Mammary epithelial cell (primary cell): ENCODE measurements at places on chromosomes 2 and 18. TPM values are rescaled to one million over a fixed set of nuclear protein-coding genes. Genes with fewer than 3 reads are reported as not detected.

Gene THOC1
- 9.9 TPM for polyA plus RNA-seq

Gene CRYGC
- 0.23 TPM for polyA plus RNA-seq

Gene LINC00305
- polyA plus RNA-seq, result not detected

Gene SERPINB13
- polyA plus RNA-seq, result 4.2 TPM

Gene ATP6V1B1
- polyA plus RNA-seq, result 0.03 TPM
